Uterus (tissue), 4 donors: ENCODE measurements at places on chromosomes 3 and 15. TPM values are rescaled to one million over a fixed set of nuclear protein-coding genes. Genes with fewer than 3 reads are reported as not detected.
A peak's percentile ranks its signal among the peaks of the same experiment; 100 is the strongest.

SPATA12 gene
- total RNA-seq: not detected

DNA sequence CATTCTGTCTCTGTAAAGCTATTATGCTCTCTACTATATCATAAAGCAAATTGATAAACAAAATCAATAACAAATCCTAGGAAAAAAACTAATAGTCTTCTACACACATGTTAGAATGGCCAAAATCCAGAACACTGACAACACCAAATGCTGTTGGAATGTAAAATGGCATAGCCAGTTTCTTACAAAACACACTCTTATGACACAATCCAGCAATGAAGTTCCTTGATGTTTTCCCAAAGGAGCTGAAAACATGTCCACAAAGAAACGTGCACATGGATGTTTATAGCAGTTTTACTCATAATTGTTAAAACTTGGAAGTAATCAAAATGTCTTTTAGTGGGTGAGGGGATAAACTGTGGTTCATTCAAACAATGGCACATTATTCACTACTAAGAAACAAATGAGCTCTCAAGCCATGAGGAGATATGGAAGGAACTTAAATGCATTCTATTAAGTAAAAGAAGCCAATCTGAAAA, 32.7 kb downstream of the CADM2 start:
- H3K27me3 ChIP-seq: no peaks in the 10 kb centered on the region
- H3K4me3 ChIP-seq: no peak overlapping the region
- DNase-seq: no peak
- H3K27ac ChIP-seq: no peak overlapping the region

DNA sequence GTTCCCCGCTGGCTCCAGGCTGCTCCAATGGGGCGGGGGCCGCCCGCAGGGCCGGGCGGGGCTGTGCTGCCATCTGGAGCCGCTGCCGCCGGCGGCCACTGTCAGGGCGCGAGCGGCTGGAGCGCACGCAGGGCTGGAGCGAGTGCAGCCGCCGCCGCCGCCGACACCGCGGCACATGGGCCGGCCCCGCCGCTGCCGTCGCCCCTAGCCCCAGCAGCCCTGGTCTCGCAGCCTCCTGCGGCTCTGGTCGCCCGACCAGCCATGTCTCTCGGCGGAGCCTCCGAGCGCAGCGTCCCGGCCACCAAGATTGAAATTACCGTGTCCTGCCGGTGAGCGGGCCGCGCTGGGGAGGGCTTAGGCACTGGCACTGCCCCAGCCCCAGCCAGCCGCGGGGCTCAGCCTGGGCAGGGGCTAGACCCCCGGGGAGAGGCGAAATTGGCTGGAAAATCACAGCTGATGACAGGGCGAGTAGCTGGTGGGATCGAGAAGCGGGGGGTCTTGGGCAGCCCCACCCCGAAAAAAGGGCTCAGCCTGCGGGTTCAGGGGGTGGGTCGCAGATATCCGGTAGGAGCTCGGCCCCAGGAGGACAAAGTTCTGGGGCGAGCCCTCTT, at the start of gene CPNE9:
Gene CPNE9, plus strand, starts transcription at position 98 of the 611 bp plus-strand sequence. Its CDS starts 164 bp downstream, at position 262.
- no peaks in the 10 kb centered on the region for H3K36me3 ChIP-seq
- DNase-seq: no peak
- H3K4me3 ChIP-seq: no peak within 1 kb of the TSS

- H3K27ac ChIP-seq: no peak overlapping the region
- H3K36me3 ChIP-seq: no peaks in the 10 kb centered on the region
- no peaks in the 10 kb centered on the region for H3K27me3 ChIP-seq
- no peaks in the 10 kb centered on the region for H3K4me1 ChIP-seq
- no peak overlapping the region for H3K4me3 ChIP-seq
Observed at GRCh38 chr15:68199340-68199739, 5.8 kb downstream of the CALML4 start.

DNA sequence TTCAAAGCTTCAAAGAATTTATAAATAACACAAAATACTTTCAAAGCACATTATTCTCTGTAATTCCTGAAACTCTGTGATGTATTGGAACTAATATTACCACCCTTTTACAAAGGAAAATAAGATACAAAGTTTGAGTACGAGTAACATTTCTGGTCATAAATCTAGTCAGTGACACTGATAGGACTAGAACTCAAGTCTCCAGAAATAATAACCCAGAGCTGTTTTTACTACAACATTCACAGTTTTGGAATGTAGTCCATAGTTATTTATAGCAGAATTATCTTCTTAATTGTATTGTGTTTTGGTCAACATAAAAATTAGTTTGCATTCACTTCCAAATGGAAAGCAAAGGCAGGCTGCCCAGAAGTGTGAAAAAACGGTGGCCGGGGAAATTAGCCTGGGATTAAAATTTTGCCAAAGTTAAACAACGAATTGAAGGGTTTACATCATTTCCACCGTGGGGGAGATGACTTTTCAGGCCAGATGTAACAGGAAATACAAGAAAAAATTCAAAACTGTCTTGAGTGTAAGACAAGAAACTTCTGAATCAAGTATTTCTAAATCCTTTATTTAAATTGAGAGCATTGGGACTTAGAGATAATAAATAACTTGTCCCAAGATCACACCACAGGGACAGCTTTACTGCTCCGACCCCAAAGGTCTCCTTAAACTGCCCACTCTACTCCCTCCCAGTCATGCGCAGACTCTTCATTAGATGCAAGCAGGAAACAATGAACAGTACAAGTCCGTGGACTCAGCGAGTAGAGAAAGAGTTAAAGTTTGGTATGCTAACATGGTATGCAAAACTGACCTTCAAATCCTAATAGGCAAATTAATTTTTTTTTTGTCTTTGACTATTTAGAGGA, 74.3 kb upstream of the VGLL4 start:
- peak overlapping the region; percentile 93 for H3K27ac ChIP-seq
- no peak for DNase-seq
- H3K36me3 ChIP-seq: no peaks in the 10 kb centered on the region
- peak overlapping the region; percentile 57 for H3K4me3 ChIP-seq

DNA sequence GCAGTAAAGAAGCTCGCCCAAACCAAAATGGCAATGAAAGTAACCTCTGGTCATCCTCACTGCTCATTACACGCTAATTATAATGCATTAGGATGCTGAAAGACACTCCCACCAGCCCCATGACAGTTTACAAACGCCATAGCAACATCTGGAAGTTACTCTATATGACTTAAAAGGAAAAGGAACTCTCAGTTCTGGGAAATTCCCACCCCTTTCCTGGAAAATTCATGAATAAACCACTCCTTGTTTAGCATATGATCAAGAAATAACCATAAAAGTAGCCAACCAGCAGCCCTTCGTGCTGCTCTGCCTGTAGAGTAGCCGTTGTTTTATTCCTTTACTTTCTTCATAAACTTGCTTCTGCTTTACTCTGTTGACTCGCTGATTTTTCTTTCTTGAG, 164.6 kb downstream of the SMAD6 start:
- H3K4me3 ChIP-seq: no peak overlapping the region
- H3K36me3 ChIP-seq: no peaks in the 10 kb centered on the region
- H3K27ac ChIP-seq: no peak overlapping the region
- no peaks in the 10 kb centered on the region for H3K4me1 ChIP-seq
- no peaks in the 10 kb centered on the region for H3K27me3 ChIP-seq

DNA sequence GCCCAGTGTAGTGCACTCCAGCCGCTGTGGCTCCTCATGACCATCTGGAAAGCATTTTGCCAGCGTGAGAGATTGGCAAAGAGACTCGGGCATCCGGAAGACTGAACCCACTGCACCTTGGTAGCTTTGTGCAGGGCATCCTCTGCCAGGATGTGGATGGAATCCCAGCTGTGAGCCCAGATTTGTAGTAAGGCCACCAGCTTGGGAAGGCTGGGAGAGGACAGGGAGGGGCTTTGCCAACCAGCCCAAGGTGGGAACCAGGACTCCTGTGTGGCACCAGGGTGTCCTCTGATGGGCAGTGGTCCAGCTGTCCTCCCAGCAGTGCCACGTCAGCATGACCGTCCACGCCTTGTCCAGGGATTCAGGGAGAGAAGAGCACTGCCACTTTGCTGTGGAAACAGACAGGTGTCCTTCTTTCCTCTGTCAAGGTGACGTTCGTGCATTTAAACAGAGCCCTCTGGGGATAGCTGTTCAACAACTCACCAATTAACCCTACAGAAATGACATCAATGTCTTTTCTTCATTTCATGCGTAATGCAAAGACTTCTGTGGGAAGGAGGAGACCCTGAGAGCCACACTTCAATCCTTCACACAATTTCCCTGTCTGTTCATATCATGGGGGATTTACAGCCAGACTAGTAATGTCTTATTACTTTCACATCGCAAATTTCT, 19.1 kb downstream of the KLF15 start:
- no peaks in the 10 kb centered on the region for H3K4me1 ChIP-seq
- H3K36me3 ChIP-seq: no peaks in the 10 kb centered on the region
- no peaks in the 10 kb centered on the region for H3K27me3 ChIP-seq
- no peak overlapping the region for H3K27ac ChIP-seq

DNA sequence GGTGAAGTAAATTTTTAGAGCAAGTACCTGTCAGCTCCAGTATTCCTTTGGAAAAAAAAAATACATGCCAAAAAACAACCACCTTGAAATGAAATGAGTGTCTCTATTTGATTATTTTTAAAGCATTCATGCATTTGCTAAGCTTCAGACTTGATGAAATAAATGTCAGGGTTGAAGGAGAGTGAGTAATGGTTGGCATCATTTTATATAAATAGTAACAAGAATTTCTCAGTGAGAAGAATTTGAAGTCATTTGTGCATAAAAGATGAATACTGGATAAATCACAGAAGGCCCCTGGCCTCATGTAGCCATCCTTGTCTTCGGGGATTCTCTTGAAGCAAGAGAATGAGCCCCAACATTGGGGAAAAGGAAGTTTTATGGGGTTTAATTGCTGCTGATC, 318.4 kb downstream of the LPP start:
- no peak overlapping the region for H3K4me3 ChIP-seq
- DNase-seq: no peak
- no peaks in the 10 kb centered on the region for H3K4me1 ChIP-seq

GRCh38 chr15:44738340-44738984, 2.1 kb downstream of the TRIM69 start:
- H3K4me3 ChIP-seq: no peak overlapping the region
- no peaks in the 10 kb centered on the region for H3K36me3 ChIP-seq
- H3K27me3 ChIP-seq: no peaks in the 10 kb centered on the region
- no peaks in the 10 kb centered on the region for H3K4me1 ChIP-seq
- no peak for DNase-seq
- peak overlapping the region; percentile 28 for H3K27ac ChIP-seq

NR1I2 gene
- 0.21 TPM for total RNA-seq

GRCh38 chr3:24492971-24493551, 1.6 kb downstream of the THRB start:
- no peaks in the 10 kb centered on the region for H3K4me1 ChIP-seq
- H3K36me3 ChIP-seq: no peaks in the 10 kb centered on the region
- H3K27ac ChIP-seq: peak overlapping the region; percentile 87

GOLGA6L24 gene
- not detected for total RNA-seq

GRCh38 chr15:54660356-54660755, 536.4 kb downstream of the RSL24D1 start:
- H3K27me3 ChIP-seq: no peaks in the 10 kb centered on the region
- DNase-seq: no peak
- H3K36me3 ChIP-seq: no peaks in the 10 kb centered on the region
- H3K4me1 ChIP-seq: no peaks in the 10 kb centered on the region
- no peak overlapping the region for H3K27ac ChIP-seq

REC114 gene
- not detected for total RNA-seq

DNA sequence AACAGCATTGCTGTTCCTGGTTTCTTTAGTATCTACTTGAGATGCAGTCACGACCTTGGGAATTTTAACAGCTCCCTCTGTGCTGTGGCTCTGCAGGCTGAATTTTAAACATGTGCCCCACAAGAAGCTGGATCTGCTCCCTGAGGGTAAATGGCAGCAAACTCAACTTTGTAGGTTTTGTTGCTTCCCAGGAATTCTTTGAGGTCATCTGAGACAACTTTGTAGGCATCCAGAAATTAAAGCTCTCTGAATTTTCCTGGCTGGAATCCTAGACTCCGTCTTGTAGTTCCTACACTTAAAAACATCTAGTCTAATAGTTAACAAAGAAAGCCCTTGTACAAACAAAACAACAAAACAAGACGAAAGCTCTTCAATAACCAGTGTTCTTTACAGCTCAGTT, 366.3 kb downstream of the FEZF2 start:
- H3K27ac ChIP-seq: no peak overlapping the region
- H3K4me3 ChIP-seq: no peak overlapping the region
- DNase-seq: no peak
- no peaks in the 10 kb centered on the region for H3K36me3 ChIP-seq
- H3K4me1 ChIP-seq: no peaks in the 10 kb centered on the region

DNA sequence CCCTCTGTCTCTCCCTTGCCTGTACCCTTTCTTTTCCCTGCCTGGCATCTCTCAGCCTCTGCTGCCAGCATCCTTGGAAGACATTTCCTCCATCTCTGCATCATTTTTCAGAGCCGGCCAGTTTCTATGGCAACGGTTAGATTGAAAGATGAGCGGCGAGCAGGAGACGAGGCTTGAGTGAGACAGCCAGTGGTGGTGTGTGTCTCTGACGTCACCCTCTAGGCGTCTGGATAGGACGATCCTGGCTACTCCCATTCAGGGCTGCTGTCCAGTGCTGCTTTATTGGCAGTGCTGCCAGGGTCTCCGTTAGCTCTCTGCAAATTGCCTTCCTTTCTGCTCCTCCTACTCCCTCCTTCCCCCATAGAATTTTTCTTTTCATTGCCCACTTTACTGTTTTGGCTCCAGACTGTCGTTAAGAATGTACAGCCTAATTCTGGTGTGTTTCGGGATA, 57.9 kb downstream of the TRAK1 start:
- no peak overlapping the region for H3K4me3 ChIP-seq
- H3K36me3 ChIP-seq: no peaks in the 10 kb centered on the region
- DNase-seq: peak; percentile 65
- H3K4me1 ChIP-seq: no peaks in the 10 kb centered on the region
- H3K27me3 ChIP-seq: no peaks in the 10 kb centered on the region

DNA sequence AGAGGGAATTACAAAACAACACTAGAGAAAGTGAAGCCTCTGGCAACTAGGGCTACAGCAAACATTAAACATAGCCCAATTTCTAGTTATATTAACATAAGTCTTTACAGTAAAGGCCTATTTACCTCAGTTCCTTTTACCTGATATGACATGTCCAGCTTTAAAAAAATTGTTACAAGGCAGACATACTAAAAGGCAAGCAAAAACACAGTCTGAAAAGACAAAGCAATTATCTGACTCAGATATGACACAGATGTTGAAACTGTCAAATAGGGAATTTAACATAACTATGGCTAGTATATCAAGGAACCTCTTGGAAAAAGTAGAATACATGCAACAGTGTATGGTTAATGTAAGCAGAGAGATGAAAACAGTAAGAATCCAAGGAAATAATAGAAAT, 238.6 kb downstream of the RAP2B start:
- H3K27me3 ChIP-seq: no peaks in the 10 kb centered on the region
- no peaks in the 10 kb centered on the region for H3K36me3 ChIP-seq
- DNase-seq: no peak
- H3K27ac ChIP-seq: no peak overlapping the region
- H3K4me3 ChIP-seq: no peak overlapping the region

ZNF660 gene
- total RNA-seq: 3.8 TPM
